ENCODE measurements at places on chromosomes 2 and 18.

- DNase-seq, result no peak
Measured at GRCh38 chr2:234773129-234773528, 178.7 kb upstream of the SH3BP4 start.

GRCh38 chr2:126836761-126837679 is 61.7 kb upstream of the TEX51 start:
- no peak for DNase-seq

- no peak for DNase-seq
Measured at GRCh38 chr2:66566726-66567399, 131.9 kb downstream of the MEIS1 start.

DNA sequence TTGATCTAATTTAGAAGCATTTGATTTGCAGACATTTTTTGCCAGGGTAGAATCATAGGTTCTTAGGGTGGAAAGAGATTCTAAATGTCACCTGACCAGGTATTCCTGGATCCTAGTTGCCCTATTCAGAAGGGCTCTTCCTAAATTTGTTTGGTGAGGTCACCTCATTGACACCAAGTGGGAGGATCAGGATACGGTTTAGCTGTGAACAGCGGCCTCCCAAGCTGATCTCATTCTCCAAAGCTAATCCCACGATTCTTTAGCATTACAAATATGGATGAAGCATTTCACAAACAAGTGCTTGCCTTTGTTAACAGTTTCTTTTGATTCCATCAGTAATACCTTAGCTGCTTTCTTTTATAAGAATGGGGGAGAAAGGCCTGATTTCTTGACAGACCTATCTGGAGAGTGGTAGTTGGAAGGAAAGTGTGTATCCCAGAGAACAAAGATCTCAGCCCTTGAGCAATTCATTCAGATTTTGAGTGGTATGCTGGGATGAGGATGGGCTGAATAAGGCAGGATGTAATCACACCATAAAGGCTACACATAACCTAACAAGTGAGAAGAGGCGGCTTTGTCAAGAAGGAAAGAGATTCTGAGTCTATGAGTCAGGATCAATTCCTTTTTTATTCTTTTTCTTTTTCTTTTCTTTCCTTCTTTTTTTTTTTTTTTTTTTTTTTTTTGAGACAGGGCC is 16.6 kb downstream of the KCTD1 start:
- no peak for DNase-seq

- no peak for DNase-seq
Measured at GRCh38 chr2:237126519-237127174, 41.0 kb downstream of the COPS8 start.

DNA sequence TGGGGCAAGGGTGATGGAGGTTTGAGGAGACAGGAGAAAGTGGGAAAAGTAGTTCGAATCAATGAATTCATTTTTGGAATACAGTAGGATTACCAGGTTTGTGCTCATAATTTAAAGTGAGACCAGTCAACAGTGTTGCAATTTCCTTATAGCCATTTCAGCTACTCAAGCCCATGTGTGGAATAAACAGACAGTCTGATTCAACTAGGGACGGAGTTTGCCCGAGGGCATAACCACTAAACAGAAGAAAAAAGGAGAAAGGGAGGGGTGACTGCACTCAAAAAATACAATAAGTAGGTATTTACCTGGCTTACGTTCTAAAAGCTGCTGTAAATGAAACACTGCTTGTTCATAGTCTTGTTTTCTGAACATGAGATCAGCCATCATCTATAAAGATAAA is 55.2 kb downstream of the TTC21B start:
- no peak for DNase-seq

GRCh38 chr2:168787782-168788376 is 14.6 kb upstream of the NOSTRIN start:
- DNase-seq, result no peak

DNA sequence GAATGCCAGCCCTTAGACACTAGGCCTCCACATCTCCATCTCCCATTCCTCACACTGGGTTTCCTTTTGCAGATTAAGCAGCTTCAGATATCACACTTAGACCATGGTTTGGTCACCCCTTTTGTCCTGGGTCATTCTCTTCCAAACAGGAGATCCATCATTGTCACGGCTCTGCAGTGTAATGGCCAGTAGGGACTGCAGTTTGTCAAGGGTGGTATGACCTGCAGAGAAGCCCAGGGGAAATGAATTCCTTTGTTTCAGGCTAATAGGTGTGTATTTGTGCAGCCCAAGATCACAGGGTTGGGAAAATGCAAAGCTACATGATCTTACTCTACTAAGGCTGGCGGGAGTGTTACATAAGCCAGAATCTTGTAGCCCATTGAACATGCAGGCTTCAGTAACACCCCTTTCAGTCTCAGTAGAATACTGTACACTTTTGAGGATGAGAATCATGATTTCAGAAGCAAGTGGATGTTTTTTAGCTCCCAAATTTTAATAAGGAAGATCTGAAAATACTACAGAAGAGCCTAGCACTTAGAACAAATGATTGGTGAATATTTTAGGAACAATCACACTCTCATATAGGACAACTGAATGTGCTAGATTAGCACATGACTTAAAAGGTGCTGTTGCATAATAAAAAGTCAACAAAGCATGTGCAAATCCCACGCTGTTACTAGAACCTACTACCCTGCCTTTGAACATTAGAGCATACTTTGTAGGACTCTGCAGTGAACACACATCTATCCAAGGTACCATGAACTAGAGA is 24.0 kb upstream of the LPIN1 start:
- no peak for DNase-seq

- DNase-seq, result no peak
Measured at GRCh38 chr18:75116809-75117208, 92.1 kb downstream of the PTGR3 start.

- no peak for DNase-seq
Measured at GRCh38 chr2:104056451-104056850, 797.5 kb upstream of the POU3F3 start.

DNA sequence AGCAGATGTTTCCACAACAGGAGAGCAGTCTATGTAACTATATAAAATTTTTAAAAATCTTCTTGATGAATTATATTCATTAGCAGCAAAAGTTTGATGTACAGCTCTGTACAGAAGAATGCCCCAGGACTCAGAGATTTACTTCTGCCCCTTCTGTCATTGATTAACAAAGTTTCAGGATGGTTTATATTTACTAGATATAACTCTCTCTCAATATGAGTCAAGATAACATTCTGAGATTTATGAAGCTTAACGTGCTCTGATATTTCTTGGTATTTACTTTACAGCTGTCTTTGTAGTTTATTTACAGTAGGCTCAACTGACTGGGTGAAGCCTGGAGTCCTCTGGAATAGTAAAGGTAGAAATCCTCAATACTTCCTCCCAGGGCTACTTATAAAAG is 93.6 kb upstream of the HNMT start:
- no peak for DNase-seq

DNA sequence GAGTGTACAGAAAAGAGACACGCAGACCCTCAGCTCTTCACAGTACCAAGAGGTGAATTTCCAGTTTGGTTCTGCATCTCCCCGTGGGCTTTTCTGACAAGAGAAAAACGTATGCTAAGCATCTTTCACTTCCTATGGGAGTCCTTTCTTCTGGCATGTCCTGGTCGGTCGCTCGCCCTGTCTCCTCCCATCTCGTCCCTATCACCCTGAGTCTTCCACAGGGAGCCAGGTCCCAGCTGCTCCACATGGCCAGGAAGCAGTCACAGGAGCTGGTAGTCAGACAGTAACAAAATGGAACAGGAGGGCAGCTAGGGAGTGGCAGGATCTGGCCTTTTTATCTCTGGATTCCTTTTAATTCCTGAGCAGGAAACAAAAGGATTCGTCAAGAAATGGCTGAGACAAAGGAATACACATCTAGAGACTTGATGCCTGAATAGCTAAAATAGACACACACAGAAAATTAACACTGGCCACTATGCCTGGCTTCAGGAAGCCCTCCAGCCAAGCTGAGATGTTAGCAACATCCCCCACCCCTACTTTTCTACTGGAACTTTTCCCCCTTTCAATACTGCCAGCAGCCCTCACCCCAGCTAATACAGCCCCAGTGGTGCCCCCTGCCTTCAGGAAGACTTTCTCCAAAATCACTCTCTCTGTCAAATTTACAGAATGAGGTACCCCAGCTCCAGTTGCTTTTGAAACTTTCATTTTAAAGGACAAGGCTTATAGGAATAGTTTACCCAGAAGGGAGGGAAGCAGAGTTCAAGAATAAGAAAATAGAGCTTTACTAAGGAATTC is 136.1 kb downstream of the DNER start:
- DNase-seq, result no peak

DNA sequence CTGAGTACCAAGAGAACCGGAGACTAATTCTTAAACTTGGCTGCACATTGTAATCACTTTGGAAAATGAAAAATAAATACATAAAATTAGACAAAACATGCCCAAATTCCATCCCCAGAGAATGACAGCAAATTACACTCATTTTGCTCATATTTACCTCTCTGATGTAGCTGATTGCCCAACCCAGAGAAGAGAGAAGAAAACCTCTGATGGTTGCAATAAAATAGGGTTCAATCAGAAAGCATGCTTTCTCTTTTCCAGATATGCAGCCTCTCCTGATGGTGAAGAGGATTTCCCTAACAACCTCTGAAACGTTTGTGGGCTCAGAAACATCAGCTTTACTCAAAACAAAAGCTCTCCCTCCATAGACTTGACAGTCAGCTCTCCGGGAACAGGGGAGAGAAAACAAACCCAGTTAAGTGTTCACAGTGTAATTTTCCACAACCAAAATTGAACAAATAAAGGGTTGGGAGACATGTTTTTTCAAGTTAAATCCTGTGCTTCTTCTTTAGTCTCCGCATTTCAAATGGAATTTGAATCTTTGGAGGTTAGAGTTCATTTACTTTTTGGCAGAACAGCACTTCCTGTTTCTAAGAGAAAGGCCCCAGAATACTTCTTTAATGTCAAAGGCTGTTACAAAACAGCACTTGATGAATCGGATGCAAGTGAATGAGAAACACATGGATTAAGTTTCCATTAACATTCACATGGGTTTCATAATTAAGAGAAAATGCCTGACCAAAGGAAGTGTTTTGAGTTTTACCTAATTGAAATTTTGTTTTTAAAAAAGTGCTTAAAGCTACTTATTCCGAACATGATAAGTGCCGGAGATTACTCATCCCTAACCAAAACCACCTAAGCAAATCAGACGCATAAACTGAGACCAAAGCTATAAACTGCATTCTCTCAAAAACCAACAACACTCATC is 570.1 kb upstream of the SYT4 start:
- peak; percentile 28 for DNase-seq

GRCh38 chr2:230824406-230824978 is 40.2 kb upstream of the ITM2C start:
- DNase-seq, result peak; percentile 71

DNA sequence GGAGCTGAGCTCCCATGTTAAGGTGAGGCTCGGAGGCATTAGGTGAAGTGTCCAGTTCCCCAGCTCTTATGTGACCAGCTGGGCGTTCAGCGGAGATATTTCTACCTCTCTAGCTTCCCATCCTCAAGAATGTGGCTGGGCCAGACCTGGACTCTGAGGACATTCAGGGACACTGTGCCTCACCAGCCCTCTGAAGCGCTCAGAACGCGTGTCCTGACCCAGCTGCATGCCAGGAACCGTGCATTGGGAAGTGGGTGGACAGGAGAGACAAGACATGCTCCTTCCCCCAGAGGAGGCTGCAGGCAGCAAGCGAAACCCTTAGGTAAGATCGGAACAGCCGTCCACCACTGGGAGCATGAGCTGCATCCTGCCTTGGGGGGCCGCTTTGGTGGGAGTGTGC is 38.0 kb upstream of the GPAT2 start:
- no peak for DNase-seq

- no peak for DNase-seq
Measured at GRCh38 chr2:11677136-11678055, 7.4 kb upstream of the NTSR2 start.

- DNase-seq, result peak; percentile 39
Measured at GRCh38 chr2:232368311-232368731, 10.2 kb upstream of the ALPP start.

- no peak for DNase-seq
Measured at GRCh38 chr2:101790416-101790815, 92.9 kb downstream of the MAP4K4 start.

DNA sequence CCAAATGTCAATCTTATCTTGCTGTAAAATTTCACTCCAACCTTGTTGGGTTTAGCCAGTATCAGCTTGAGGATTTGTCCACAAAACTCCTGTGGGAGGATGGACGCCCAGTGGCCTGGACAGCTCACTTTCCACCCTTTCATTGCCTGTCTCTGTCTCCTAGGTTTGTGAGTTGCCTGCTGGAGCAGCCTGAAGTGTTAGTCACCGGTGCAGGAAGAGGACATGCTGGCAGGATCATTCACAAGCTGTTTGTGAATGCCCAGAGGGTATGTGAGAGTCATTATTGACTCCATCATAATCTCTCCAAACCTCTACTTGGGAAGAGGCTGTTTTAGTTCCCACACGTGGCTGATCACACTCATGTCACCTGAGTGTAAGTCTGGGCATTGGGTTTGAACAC is 112.3 kb downstream of the RAB3GAP1 start:
- DNase-seq, result peak; percentile 53

- DNase-seq, result no peak
Measured at GRCh38 chr2:14285812-14286211, 346.7 kb upstream of the LRATD1 start.

DNA sequence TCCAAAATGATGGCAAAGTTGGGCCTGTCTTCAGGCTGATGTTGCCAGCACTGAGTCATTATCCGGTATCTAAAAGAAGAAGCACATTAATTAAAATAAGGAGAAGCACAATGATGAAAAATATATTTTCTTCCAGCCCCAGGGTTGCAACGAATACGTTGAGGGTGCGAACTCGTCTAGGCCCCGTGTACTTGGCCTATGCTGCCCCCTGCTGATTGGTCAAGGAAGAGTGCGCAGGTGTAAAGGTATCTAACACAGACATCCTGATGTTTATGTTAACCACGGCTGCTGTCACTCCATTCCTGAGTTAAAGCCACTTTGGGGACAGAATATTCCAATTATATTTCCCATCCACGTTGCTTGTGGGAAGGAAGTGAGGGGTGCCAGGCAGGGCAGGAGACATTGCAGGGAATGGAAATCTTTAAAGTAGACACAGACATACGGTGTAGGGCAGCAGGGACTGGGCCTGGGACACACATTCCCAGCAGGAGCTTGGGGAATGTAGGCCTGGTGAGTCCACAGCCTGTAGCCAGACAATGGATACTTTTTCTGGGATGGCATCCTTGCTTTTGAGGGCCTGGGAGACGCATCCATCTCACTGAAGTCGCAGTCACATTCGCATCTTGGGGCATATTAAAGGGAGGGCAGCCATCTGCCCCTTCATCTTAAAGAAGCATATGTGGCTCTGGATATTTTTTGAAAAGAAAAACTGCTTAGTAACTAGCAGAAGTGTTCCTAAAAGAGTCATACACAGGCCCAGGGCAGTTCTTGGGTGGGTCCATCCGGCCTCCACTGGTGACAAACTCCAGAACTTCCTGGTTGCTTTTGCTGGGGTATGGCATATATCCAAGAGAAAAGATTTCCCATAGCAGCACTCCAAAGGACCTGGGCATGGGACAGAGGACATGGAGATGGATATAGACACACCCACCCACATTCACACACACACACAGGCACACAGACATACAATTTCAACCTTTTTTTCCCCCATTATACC is 81.9 kb downstream of the CLIP4 start:
- no peak for DNase-seq

- no peak for DNase-seq
Measured at GRCh38 chr18:10965119-10965518, 184.2 kb downstream of the PIEZO2 start.
